ENCODE measurements at places on chromosomes 12 and 14. TPM values are rescaled to one million over a fixed set of nuclear protein-coding genes. Genes with fewer than 3 reads are reported as not detected.

Gene NFATC4
- total RNA-seq: not detected

Gene BTBD6
- 39.7 TPM for total RNA-seq

Gene FGF6
- total RNA-seq: not detected

Gene ZDHHC22
- total RNA-seq: not detected

Gene MYO1H
- not detected for total RNA-seq

Gene GARIN6
- not detected for total RNA-seq

Gene TMEM233
- not detected for total RNA-seq

Gene IL23A
- total RNA-seq: 32.8 TPM

Gene DEPDC4
- 1.9 TPM for total RNA-seq

Gene RFLNA
- total RNA-seq: not detected

Gene HOXC10
- total RNA-seq: not detected

Gene RAD9B
- 0.90 TPM for total RNA-seq

Gene PSEN1
- total RNA-seq: 52.1 TPM

Gene ARL1
- 66.8 TPM for total RNA-seq

Gene IFNG-AS1
- 3.6 TPM for total RNA-seq

Gene LALBA
- not detected for total RNA-seq

Gene TMEM229B
- total RNA-seq: 23.3 TPM

Gene MPHOSPH9
- 94.5 TPM for total RNA-seq

Gene AMHR2
- total RNA-seq: not detected

Gene HNRNPA1
- 1,304 TPM for total RNA-seq

Gene RERGL
- not detected for total RNA-seq

Gene APOLD1
- total RNA-seq: 11.0 TPM

Gene RERG
- total RNA-seq: 0.20 TPM

Gene P2RX2
- not detected for total RNA-seq

Gene HHIPL1
- total RNA-seq: 0.05 TPM

Gene DAAM1
- total RNA-seq: 18.5 TPM

Gene SOX5
- total RNA-seq: 1.5 TPM

Gene INF2
- total RNA-seq: 132 TPM

Gene CCDC175
- total RNA-seq: not detected

Gene OR4N2
- not detected for total RNA-seq

Gene AKAP6
- total RNA-seq: 0.22 TPM

Gene KRT78
- total RNA-seq: not detected

Gene ADAM20
- total RNA-seq: 0.56 TPM

Gene PLA2G1B
- total RNA-seq: not detected

Gene CEBPE
- 0.34 TPM for total RNA-seq

Gene GUCY2C
- total RNA-seq: not detected

Gene CCDC91
- total RNA-seq: 20.2 TPM

Gene TAS2R8
- total RNA-seq: not detected

Gene POTEG
- not detected for total RNA-seq

Gene CCDC177
- not detected for total RNA-seq

Gene PTGER2
- total RNA-seq: 140 TPM

Gene AQP5
- not detected for total RNA-seq

Gene GPR84
- 2.4 TPM for total RNA-seq

Gene GPR65
- total RNA-seq: 13.8 TPM

Gene MEG3
- not detected for total RNA-seq

Gene KRT75
- total RNA-seq: not detected

Gene TAS2R20
- total RNA-seq: 1.8 TPM

Gene DHRS2
- 2.9 TPM for total RNA-seq

Gene HOXC11
- total RNA-seq: not detected

Gene SLC22A17
- 3.8 TPM for total RNA-seq

Gene KRT74
- total RNA-seq: not detected

Gene LTB4R
- total RNA-seq: 24.2 TPM

Gene ATF7
- 33.5 TPM for total RNA-seq

Gene SYNDIG1L
- not detected for total RNA-seq

Gene TPH2
- not detected for total RNA-seq

Gene WNT5B
- total RNA-seq: 4.7 TPM

Gene RPL10L
- not detected for total RNA-seq

Gene TGM1
- 6.7 TPM for total RNA-seq

Gene WIF1
- not detected for total RNA-seq

Gene RIMBP2
- not detected for total RNA-seq

Measured in T-helper 1 cell treated with Interleukin-12 subunit alpha and Interleukin-12 subunit beta and Interleukin-4 antibody, amounts not matched to agents 30 ng/mL and 1 ng/mL, for 36 hours (primary cell).